ENCODE measurements at places on chromosomes 13 and 19.

- peak; percentile 9 for DNase-seq
Observed at GRCh38 chr13:32443111-32443510, 15.2 kb upstream of the N4BP2L1 start.

DNA sequence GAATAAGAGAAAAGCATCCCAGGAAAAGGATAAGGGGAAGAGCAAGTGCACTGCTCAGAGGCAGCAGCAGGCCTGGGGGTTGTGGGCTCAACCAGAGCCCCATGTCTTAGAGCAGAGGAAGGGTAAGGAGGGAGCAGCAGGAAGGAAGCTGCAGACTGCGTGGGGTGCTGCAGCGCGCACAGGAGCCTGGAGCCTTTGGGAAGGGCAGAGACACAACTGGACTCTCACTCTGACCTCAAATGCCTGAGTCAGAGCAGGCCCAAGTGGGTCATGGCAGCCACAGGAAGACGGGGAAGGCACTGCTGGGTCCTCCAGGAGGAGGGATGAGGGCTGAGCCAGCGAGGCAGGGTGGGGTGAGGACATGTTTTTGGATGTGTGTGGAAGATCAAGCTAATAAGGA is 31.6 kb downstream of the SIGLEC7 start:
- DNase-seq = no peak

DNA sequence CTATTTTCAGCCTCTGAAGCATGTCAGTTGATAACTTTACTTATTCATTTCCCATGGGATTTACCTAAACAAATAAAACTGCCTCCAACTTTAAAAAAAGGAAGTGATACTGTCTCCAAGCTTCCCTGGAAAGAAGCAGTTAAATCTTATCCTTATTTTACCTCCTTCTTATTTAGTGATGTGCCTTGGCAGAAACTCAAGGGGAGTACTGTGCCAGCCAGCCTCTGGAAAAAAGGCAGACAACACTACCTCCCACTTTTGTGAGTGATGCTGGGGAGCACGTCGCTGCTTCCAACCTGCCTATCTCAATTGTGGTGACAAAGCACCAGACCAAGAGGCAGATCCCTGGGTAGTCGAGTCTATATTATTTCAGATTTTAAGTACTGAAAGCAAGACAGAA is 765.6 kb downstream of the DIAPH3 start:
- no peak for DNase-seq

DNA sequence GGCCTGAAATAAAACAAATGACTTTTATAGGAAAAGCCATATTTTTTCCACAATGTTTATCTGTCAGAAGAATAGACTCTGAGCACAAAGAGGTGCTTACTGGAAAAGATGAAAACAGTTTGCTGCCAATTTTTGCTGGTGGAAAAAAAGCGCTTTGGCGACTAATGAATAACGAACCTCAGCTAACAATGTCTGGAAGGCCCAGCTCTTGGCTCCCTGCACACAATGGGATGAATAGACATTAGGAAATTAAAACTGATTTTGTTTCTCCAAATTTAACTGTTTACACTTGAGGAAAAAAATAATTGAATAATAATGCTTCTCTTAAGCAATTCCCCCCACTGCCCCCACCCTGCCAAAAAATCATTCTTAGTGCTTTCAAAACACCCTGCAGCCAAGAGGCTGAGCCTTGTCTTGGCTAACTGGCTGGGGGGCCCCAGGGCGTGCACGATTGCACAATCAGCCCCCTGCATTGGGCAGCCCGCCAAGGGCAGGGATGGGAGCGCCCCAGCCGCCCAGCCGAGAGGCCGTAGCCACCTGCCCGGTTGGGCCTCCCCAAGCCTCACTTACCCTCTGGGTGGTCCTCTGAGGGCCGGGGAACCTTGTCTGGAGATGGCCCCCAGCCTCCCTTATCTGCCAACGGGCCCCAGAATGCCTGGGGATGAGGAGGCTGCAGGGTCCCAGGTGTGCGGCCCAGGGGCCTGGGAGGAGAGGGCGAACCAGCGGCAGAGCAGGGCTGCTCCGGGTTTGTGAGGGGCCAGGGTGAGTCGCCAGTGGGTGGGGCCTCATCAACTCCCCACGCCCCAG is 16.8 kb downstream of the CEBPG start:
- no peak for DNase-seq

DNA sequence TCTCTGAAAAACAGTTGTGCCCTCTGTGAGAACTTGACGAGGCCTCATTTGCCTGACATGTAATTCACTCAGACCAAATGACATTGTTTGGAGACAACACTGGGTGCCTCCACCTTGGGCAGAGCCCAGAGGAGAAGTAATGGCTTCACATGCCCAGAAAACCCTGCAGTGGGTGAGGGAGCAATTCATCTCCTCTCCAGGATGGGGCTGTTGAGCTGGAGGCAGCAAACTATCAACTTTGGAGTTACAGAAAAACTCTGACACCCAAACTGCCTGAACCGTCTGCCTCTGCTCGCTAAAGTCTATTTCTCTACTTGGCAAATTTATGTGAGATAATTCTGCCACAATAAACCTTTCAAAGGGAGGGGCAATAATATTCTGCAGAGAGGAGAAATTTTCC is 146.9 kb downstream of the DCLK1 start:
- DNase-seq = no peak

GRCh38 chr13:39577203-39577602 is 25.8 kb downstream of the LHFPL6 start:
- no peak for DNase-seq

- no peak for DNase-seq
Observed at GRCh38 chr13:72932250-72932649, 126.6 kb upstream of the KLF5 start.

DNA sequence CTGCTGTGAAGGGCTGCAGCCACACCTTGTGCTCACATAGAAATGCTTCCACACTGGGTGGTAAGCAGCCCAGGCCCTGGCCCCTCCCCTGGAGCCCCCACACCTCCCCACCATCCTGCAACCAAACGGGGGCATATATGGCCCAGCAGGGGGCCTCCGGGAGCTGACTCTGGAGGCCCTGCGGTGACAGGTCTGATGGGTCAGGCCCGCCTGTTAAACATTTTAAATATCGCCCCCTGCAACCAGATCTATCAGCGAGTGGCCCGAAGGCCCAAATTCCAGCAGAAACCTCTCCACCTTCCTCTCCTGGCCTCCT is 48.0 kb upstream of the KATNAL1 start:
- peak; percentile 54 for DNase-seq

GRCh38 chr19:15476325-15476724 is 3.0 kb downstream of the PGLYRP2 start:
- DNase-seq = no peak

DNA sequence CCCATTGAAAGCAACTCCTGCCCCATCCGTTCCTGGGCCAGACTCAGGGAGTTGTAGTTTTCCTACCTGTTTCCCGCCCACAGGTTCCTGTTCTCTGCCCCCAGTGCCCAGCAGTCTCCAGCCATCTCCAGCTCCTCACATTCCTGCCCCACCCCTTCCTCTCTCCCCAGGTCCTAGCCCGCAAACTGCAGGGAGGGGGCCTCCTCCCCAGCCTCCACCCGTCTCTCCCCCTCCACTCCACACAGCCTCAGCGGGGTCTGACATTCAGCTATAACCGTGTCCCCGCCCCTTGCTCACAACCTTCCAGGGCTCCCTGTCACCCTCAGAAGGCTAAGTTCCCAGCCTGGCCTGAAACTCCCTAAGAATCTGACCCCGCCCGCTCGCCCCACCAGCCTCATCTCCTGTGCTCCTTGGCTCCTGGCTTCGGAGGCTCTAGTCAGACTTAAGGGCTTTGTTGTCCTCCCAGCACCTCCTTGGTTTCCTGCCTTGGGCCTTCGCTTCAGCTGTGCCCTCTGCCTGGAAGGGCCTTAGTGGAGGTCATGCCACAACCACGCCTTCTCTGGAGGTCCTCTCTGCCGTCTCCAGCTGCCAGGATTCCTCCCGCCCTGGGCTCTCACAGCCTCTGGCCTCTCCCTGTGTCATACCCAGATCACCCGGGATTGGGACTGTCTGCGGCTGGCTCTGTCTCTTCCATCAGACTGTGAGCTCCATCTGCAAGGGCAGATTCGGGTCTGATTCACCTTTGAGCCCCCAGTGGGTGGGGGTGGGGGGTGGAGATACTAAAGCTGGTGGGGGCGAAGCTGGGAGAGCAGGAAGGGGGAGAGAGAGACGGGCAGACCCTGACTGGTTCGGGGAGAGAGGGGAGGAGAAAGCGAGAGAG is 5.1 kb upstream of the SPACA6 start:
- no peak for DNase-seq

DNA sequence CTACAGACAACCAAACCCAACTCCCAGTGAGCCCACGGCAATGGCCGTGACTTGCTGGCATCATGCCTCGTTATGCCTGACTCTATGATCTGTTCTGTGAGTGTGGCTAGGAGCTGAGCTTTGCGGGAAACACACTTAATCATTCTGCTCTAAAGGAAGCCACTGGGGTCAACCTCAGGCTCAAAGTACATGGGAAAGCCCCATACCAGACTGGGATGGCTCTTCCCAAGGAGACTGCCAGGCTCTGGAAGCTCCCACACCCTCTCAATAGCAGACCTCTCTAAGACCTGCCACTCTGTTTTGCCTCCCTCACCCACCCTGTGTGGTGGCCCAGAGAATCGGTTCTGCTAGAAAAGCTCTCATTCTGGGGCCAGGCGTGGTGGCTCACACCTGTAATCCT is 2.2 kb downstream of the PEPD start:
- DNase-seq = no peak

DNA sequence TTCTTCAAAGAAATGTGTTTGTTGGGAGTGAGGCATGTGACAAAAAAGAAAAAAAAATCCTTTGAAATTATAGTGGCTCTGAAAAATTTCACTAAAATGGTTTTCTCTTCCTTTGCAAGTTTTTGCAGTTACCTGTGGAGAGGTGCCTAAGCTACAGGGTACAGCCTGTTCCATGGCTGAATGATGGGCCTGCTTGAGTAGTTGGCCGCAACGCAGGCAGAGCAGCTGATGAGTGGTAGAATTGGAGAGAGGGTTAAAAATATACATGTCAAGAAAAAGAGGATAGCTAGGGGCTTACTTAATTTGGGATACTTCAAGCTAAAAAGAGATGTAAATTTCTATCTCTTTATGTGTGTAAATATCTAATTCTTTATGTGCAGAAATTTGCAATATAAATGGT is 629.1 kb upstream of the SLC10A2 start:
- no peak for DNase-seq

DNA sequence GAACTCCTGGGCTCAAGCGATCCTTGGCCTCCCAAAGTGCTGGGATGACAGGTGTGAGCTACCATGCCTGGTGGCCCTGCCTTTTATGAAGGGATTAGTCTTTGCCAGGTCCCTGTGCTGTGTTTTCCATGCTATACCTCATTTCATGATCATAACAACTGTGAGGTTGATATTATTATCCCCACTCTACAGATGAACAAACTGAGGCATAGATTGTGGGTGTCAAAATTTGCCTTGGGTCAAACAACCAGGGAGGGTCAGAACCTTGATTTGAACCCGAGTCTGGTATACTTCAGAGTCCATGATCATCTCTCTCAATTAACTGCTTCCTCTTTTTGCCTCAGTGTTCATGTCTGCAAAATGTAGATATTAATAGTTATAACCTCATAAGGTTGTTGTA is 6.9 kb downstream of the PINLYP start:
- DNase-seq = no peak

Measured in stimulated activated naive CD8-positive, alpha-beta T cell treated with anti-CD3 and anti-CD28 coated beads, Interleukin-15, amount 100 ng/mL, for 72 hours (primary cell).